ENCODE measurements at places on chromosomes 2 and 18.
A peak's percentile ranks its signal among the peaks of the same experiment; 100 is the strongest.

DNA sequence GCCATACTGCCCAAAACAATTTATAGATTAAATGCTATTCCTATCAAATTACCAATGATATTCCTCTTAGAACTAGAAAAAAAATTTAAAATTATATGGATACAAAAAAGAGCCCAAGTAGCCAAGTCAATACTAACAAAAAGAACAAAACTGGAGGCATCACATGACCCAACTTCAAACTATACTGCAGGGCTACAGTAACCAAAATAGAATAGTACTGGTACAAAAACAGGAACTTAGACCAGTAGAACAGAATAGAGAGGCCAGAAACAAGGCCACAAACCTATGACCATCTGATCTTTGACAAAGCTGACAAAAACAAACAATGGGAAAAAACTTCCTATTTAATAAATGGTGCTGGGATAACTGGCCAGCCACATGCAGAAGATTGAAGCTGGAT is 86.1 kb upstream of the KYNU start:
- DNase-seq = no peak

- no peak for DNase-seq
These were observed 63.1 kb upstream of the TANC1 start for GRCh38 chr2:158905341-158905740.

- DNase-seq = no peak
These were observed 81.5 kb downstream of the LDLRAD4 start for GRCh38 chr18:13300029-13300428.

GRCh38 chr2:238459081-238459629 is 32.4 kb downstream of the ASB1 start:
- DNase-seq = no peak

DNA sequence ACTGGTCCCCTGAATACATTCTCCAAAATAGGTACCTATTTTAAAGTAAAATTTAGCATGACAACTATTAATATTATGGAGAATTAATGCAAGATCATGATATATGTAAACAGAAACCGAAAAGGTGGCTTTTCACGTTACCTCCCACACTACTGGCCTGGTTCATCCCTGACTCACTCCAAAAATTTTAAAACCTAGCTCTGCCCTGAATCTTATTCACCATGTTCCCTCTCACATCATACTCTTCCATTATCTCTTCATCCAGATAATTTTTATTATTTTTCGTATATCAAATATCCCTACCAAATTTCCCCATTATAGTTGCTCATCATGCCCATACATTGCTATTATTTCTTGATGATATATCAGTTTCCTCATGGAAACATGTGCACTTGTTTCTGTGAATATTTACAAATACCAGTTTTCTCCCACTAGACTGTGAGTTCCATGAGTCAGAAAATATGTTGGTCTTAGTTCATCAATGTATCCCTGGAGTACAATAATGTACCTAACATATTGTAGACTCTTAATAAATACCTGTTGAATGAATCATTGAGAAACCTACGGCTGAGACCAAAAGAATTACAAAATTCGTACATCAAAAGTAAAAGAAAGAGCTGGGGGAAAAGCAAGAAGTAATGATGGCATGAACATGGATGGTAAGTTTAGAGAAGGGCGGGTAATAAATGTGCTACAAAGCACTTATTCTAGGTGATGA is 360.1 kb upstream of the CHAC2 start:
- no peak for DNase-seq

DNA sequence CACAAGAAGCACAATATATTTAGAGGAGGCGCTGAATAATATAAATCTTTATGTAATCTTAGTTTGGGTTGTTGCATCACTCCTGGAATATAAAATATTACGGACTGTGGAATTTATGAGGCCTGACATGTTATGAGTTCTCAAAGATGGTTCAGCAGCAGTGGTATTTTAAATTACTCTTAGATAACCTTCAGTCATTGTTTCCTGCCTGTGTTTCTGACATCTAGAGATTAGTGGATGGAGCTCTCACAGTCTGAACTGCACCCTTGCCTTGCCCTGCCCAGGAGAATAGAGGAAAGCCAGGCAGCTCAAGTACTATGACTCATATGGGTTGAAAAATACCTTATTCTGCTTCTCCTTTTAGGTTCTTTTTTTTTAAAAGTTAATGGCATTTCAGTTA is 70.0 kb downstream of the ACSL3 start:
- DNase-seq = no peak

DNA sequence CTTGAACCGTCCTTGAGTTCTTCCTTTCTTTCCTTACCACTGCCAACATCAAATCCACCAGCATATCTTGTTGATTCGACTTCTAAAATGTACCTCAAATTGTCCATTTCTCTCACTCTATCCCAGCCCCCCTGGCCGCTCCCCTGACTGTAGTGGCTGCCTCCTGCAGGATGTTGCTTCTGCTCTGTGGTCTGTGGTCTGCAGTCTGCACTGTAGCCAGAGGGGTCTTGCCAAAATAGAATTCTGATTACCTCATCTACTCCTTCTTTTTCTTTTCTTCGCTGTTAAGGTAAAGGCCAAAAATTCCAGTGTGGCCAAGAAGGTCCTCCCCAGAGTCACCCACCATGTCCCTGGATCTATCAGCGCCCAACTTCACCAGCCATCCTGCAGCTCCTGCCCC is 79.5 kb upstream of the ALPP start:
- no peak for DNase-seq

GRCh38 chr2:74103763-74104162 is 43.9 kb downstream of the BOLA3 start:
- no peak for DNase-seq

DNA sequence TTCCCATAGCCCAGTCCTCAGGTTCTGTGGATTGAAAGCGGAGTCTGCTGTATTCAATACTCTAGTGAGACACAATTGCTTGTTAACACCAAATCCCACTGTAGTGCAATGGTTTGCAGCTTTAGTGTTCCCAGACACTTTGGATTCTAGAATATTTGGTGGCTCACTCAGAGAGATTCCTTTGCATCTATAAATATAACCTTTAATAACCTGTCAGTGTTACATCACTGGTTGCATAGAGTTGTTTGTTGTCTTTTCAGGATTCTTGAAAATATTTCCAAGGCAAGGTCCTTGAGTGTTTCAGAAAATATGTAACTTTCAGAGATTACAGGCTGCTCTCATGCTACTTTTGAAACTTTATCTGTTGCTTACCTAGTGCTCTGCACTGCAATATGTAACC is 157.5 kb downstream of the ZEB2 start:
- no peak for DNase-seq

GRCh38 chr2:206361407-206362045 is 81.8 kb upstream of the ADAM23 start:
- DNase-seq = peak; percentile 25

DNA sequence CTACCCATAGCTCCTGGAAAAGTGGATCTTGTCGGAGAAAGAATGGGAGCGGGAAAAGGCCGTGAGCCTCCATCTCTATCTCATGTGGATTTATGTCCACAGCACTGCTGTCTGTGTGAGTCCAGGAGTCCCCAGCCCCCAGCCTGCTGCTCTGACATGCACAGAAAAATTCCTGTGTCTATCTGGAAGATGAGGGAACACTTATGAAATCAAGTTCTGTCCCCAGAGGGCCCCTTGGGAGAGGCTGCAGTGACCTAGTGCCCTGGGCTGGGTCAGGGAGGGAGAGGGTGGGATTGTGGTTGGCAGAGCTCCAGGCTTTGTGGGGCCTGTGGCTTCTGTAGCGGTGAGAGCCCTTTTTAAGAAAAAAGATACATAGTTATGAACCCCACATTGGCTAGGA is 37.6 kb downstream of the HJURP start:
- DNase-seq = no peak

DNA sequence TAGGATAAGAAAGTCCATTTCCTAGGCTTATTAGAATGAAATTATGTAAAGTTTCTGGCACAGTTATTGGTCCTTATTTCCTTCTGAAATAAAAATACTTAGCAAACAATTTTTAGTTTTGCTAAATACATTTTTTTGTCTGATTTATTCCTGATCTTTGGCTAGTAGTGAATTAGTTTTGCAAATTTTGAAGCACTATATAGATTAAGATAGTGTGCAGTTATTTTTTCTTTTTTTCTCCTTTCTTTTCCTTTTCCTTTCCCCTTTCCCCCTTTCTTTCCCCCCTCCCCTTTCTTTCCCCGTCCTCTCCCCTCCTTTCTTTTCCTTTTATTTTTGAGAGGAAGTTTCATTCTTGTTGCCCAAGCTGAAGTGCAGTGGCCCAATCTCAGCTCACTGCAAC is 59.7 kb downstream of the BIRC6 start:
- no peak for DNase-seq

DNA sequence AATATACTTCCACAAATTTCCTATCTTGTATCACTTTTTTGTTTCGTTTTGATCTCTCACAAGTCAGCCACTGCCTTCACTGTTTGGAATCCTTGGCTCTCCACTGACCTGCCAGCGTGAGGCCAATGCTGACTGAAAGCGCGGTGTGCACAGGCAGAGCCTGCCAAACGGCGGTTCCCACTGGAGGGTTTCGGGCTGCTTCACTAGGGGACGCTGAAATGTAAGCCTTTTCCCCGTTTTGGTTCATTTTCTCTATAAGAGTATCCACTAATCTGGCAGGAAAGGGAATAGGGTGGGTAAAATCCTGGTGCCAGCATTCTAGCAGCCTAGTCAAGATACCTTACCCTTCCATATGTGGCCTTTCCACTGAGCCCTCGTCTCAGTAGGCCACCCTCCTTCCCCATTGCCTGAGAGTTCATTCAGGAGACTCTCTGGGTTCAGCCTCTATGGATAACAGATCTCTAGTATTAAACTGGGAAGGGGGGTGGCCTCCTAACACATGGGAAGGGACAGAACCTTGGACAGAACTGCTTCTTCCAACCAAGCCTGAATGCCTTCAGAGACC is 91.5 kb downstream of the DYM start:
- no peak for DNase-seq

- peak; percentile 13 for DNase-seq
These were observed 108.9 kb downstream of the CLIP4 start for GRCh38 chr2:29223851-29224692.
